ENCODE measurements at places on chromosomes 16 and 17. TPM values are rescaled to one million over a fixed set of nuclear protein-coding genes. Genes with fewer than 3 reads are reported as not detected.

IGFBP4 gene
- 87.4 TPM for total RNA-seq

GRCh38 chr17:8122924-8123694, 797 bp downstream of the HES7 start:
- DNase-seq: peak; percentile 38

DNA sequence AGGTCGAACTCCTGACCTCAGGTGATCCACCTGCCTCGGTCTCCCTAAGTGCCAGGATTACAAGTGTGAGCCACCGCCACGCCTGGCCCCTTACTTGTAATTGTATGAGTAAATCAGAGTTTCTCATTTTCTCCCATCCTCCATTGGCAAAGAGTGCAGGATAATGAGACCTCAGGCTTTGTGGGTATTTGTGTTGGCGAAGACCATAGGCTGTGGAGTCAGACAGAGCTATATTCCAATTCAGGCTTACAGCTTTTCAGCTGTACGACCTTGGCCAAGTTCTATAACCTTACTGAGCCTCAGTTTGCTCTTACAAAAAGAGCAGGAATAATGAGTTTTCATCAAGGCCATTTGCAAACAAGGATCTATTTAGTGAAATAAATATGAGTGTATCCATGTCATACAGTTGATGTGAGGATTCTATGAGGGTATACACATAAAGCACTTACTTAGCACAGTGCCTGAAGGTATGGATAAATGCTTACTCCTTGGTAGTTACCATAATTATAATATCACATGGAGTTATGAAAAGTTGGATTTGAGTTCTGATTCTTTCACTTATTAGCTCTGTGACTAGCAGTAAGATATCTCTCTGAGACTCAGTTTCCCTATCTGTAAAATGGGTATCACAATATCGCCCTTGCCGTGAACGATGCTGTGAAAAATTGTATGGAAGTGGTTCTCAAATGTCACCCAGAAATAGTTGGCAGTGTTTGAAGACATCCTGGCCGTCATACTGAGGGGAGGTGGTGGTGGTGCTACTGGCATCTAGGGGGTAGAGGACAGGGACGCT, 25.6 kb upstream of the CPPED1 start:
- DNase-seq: no peak

DNA sequence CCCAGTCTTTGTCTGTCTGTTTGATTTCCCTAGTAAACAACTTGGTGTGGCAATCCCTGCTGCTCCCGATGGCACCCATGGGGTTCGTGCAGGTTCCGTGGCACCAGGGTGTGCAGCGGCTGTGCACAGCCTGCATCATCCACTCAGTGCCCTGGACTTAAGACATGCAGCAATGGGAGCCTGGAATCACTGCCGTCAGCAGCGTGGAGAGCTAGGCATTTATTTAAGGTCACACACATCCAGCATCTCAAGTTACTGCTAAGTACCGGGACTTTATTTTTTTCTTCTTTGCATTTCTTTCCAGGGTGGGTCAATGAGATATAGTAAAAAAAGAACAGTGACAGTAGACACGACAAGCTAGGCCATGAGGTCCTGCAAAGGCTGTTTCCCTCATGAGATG, 2.8 kb downstream of the DHRS7C start:
- DNase-seq: no peak

DNA sequence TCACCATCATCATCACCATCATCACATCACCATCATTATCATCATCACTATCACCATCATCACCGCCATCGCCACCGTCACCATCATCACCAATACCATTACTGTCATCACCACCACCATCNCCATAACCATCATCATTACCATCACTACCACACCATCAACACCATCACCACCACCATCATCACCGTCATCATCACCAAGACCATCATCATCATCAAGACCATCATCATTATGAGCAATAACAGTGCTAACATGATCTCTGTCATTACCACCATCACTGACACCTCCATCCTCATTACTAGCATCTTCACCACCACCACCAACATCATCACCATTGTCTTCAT, 16.1 kb upstream of the ZNF469 start:
- DNase-seq: no peak

TTLL6 gene
- total RNA-seq: not detected

GRCh38 chr17:29649359-29649758, 26.6 kb upstream of the CORO6 start:
- DNase-seq: no peak

DNA sequence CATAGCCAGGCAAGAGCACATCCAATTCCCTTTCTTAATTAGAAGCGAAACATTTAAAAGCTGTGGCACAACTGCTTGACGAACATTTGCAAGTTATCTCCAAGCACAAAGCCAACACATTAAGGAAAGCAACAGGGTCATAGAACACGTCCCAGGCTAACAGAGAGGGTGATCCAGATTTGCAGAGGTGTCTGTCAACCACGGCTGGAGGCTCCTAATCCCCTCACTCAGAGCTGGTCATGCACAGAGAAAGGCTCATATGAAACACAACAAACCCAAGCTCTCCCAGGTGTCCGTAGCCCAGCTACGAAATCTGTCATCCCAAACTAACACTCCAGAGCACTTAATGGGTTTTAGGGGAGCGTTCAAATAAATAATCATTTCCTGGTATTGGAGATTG, 276.1 kb downstream of the SLC39A11 start:
- no peak for DNase-seq

EVPL gene
- total RNA-seq: not detected

All from cardiac muscle cell (in vitro differentiated cells and primary cell).